ENCODE measurements at places on chromosomes 7 and 10.

- DNase-seq, result no peak
Observed at GRCh38 chr10:21340331-21340730, 185.2 kb downstream of the SKIDA1 start.

DNA sequence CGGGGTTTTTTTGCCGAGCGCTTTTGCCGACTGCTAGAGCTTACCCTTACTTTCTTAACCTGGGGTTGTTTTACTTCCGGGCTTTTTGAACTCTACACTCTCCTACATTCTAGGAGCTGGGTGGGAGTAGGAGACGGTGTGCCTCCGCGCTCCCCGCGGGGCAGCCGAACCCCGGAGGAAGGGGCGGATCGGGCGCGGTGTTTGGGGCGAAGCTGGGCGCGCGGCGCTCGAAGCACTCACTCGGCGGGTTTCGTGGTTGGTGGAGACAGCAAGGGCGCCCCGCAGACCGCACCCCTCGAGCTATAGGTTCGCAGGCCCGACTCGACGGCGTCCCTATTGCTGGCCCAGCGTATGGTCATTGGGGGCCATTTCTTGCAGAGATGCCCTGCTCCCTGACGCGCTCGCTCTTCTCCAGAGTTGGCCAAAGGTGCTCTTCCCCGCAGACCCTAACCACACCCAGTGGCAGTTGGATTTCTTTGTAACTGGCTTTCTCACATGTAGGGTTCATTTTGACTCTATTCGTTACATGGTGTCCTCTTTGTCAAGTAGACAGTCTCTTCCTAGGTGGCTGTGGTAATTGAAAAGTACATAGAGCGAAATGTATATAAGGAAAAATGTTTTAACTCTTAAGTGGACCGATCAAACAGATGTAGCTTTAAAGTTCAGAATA is 364 bp downstream of the ZNF518A start:
- DNase-seq, result peak; percentile 42

DNA sequence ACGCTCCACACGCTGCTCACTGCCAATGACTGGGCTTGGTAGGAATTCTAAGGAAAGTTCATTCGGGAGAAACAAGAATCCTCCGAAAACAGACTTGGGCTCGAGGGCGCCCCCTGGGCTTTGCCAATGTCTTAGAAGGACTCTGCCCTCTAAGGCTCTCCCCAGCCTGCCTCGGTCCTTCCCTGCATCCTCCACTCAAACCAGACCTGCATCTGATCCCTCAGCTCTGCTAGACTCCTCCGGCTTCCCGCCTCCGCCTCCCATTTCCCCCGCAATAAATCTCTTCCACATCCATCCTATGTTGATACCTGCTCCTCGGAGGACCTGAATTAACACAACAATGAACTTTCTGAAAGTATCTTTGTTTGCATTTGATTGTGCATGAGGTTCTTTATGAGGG is 177.6 kb downstream of the PLPP4 start:
- DNase-seq, result no peak

DNA sequence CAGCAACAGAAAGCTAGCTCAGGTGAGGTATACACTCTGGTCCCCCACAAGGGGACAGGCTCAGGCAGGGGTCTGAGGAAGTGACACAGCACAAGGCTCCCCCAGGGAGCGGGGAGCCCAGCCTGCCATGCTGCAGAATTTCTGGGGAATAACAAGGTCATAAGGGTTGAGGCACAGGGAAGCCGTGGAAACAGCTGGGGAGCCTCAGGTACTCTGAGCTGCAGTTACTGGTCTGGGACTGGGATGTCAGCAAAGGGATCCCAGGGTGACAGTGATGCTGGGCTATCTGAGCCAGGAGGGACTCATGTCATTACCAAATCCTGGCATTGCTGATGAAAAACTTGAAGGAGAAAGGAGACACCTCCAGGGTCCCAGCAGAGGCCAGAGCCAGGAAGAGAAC is 64.4 kb upstream of the NANOS1 start:
- no peak for DNase-seq

GRCh38 chr7:73899731-73900142 is 38.8 kb downstream of the TMEM270 start:
- no peak for DNase-seq

- no peak for DNase-seq
Observed at GRCh38 chr10:110218632-110219031, 11.2 kb downstream of the MXI1 start.

- no peak for DNase-seq
Observed at GRCh38 chr10:121291823-121292222, 306.4 kb downstream of the FGFR2 start.

DNA sequence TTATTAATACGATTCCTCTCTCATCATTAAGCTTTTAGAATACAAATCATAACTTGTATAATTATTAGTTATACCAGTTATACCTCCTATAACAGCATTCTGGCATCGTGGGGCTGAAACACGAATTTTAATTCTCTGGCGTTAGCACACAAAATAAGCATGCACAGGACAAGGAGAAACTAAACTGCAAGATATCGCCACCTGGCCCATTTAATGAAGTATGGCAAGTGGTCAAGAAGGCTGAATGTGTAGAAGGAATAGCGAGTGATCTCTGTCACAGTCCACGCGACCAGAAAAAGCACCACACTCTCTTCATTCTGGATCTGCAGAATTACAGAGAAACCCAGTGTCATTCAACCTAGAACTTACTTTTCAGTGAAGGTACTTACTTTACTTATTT is 18.1 kb downstream of the HACD1 start:
- DNase-seq, result no peak

GRCh38 chr10:97025613-97026242 is 160.0 kb downstream of the SLIT1 start:
- DNase-seq, result peak; percentile 50

- DNase-seq, result no peak
Observed at GRCh38 chr7:131921016-131921415, 364.6 kb upstream of the PODXL start.

GRCh38 chr7:101501351-101501750 is 127.7 kb downstream of the MYL10 start:
- no peak for DNase-seq

- no peak for DNase-seq
Observed at GRCh38 chr10:1643161-1643907, 94.0 kb downstream of the ADARB2 start.

GRCh38 chr10:104941662-104942061 is 300.6 kb downstream of the SORCS3 start:
- DNase-seq, result no peak

DNA sequence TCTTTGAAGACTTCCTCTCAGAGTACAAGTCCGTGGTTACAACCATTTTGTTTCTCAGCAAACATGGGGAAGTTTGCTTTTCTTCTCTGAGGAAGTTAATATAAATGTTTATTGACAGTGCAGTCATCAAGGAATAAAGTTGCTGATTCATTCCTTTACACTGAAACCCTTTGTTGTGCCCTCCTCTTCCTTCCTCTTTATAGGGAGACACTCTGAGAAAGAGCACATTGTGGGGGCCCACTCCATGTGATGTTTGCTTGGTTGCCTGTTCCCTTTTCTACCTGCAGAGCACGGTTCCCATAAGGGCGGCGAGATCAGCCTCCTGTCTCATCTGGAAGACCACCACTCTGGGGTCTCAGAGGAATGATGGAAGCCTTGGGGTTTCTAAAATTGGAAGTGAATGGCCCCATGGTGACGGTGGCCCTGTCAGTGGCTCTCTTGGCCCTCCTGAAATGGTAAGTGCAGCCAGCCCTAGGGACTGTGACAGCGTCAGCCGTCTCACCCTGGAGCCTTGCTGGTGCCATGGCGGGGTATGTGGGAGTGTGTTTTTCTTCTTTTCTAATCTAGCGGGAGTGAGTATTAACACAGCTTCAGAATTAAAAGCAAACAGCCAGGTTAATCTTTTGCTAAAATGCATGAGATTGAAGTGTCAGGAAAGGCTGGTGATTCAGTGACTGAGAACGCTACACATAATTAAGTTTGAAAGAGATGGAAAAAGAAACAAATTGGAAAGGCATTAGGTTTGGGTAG is at the start of gene TBXAS1:
Gene TBXAS1, plus strand, starts transcription at position 240 of the 750 bp plus-strand sequence. Its CDS starts 127 bp downstream, at position 367.
- peak; percentile 7 for DNase-seq

DNA sequence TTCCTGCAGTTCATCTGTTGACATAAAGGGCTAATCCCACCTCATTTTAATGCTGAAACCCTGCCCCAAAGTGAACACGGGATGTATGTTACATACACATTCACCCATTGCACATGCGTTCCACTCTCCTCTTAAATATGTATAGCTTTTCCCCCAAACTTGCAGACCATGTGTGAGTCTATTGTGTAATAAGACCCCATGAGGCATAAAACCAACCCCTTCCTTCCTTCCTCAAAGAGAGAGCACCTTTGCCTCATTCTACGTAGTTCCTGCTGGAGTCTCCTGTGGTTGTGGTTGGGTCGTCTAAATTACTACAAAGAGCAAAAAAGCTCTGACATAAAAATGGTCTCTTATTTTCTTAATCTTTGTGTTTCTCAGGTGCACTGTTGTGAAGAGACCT is 345.7 kb upstream of the KLF6 start:
- DNase-seq, result no peak

GRCh38 chr10:34766266-34766600 is 48.9 kb downstream of the PARD3 start:
- DNase-seq, result no peak

DNA sequence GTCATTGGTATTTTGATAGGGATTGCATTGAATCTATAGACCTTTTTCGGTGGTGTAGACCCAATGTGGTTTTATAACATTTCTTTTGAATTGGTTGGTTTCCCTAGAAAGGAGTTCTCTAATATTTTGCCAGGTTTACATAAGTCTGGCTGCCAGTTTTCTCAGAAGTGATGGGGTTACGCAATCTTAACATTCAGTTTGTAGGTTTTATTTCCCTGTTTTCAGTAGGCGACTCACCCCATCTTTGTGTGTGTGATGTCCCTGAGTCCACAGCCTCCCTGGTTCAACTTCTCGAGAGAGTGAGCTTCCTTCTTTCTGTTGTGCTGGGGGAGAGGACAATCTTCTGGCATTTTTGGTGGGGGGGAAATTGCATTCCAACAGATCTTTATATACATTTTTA is 9.6 kb upstream of the KIF5B start:
- DNase-seq, result no peak

- DNase-seq, result no peak
Observed at GRCh38 chr10:122575776-122576175, 15.2 kb downstream of the DMBT1 start.

- no peak for DNase-seq
Observed at GRCh38 chr10:70917226-70917625, 28.9 kb upstream of the PCBD1 start.

- no peak for DNase-seq
Observed at GRCh38 chr7:26624839-26625238, 239.6 kb downstream of the SKAP2 start.

GRCh38 chr7:126845331-126845730 is 407.4 kb downstream of the GRM8 start:
- no peak for DNase-seq

GRCh38 chr10:34826857-34827766 is 12.0 kb upstream of the PARD3 start:
- DNase-seq, result no peak

- no peak for DNase-seq
Observed at GRCh38 chr7:22784346-22784745, 38.3 kb downstream of the TOMM7 start.

GRCh38 chr7:36388423-36388822 is 1.2 kb upstream of the ANLN start:
- no peak for DNase-seq

DNA sequence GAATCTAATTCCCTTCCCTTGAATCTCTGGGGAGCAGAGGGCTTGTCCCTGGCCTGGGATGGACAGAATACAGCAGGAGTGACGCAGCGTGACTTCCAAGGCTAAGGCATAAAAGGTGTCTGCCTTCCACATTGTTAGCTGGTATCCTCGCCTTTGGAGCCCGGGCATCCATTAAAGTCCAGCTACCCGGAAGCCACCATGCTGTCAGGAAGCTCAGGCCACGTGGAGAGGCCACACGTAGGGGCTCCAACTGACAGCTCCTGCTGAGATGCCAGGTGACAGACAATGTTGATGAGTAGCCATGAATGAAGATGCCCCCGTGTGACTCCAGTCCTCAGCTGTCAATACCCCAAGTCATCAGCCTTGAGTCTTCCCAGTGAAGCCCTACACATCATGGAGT is 99.9 kb downstream of the OAT start:
- DNase-seq, result no peak

- DNase-seq, result no peak
Observed at GRCh38 chr10:125166658-125167057, 6.3 kb upstream of the CTBP2 start.

- DNase-seq, result no peak
Observed at GRCh38 chr7:137743021-137743420, 103.8 kb downstream of the DGKI start.

GRCh38 chr10:119502209-119502608 is 40.3 kb downstream of the RGS10 start:
- no peak for DNase-seq

GRCh38 chr10:14378387-14378960 is 47.8 kb upstream of the FRMD4A start:
- DNase-seq, result no peak

- no peak for DNase-seq
Observed at GRCh38 chr7:121099572-121099971, 111.1 kb downstream of the CPED1 start.

GRCh38 chr7:919924-920341 is 34.5 kb downstream of the ADAP1 start:
- no peak for DNase-seq

GRCh38 chr10:71064413-71065118 is 147.8 kb upstream of the UNC5B start:
- no peak for DNase-seq

- DNase-seq, result no peak
Observed at GRCh38 chr10:119517235-119518141, 25.0 kb downstream of the RGS10 start.

- DNase-seq, result no peak
Observed at GRCh38 chr10:34936061-34936460, 121.0 kb upstream of the PARD3 start.

GRCh38 chr7:89607792-89608191 is 546.5 kb upstream of the STEAP1 start:
- DNase-seq, result no peak

DNA sequence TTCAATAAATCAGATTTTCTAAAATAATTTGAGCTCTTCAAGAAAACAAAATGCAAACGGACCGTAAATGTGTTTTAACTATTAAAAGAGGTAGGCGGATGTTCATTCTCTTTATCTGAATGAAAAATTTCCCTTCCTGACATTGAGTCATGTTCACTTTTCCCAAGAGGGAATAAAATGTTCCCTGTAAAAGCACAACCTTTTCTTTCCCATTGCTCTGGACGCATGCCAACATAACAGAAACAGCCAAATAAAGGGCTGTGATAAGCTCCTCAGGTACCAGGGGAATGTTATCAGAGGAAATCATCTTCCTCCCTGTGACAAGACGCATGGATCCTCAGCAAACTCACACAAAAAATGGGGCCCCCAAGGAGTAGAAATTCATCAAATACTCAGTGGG is 251.8 kb downstream of the MTERF1 start:
- DNase-seq, result peak; percentile 89

GRCh38 chr10:113752553-113752952 is 1.1 kb downstream of the PLEKHS1 start:
- no peak for DNase-seq

- DNase-seq, result no peak
Observed at GRCh38 chr10:27568196-27569175, 64.4 kb downstream of the RAB18 start.

Data from prostate gland (tissue), 2 donors.